GM13977 (cell line): ENCODE measurements at places on chromosomes 11 and 22.
A peak's percentile ranks its signal among the peaks of the same experiment; 100 is the strongest.

DNA sequence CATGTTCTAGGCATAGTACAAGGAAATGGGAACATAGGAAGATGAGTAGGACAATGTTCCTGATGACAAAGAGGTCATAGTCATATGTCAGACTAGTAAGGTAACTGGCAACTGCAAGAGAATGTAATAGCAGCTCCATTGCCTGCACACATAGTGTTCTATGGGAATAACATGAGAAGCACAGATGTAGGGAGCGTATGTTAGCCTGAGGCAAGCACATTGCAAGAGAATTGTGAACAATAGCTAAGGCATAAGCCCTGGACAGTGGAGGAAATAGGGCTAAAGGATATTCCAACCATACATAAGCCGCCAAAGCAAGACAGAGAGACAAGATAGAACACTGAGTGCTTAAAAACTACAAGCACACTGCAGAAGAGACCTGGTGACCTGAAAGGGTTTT, 1017.0 kb upstream of the TENM4 start:
- DNase-seq: no peak

GRCh38 chr11:131425285-131425684, 54.9 kb downstream of the NTM start:
- DNase-seq: no peak

DNA sequence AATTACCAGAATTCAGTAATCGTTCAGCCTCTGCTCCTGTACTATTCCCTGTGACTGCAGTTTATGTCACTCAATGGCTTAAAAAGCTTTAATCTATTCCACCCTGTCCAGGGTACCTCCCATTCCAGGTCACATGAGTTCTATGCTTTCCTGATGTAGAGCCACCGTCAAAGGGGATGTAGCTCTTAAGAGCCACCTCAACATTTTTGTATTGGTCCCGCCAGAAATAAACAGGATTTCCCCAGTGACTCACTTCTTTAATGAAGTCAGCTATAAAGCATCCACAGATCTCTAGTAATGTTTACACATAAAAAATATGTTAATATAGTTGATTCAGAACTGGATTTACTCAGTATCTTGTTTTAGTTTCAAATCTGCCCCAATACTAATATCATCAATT, 1.3 kb upstream of the OR8D1 start:
- no peak for DNase-seq

- DNase-seq: no peak
Measured at GRCh38 chr11:79121351-79121750, 319.5 kb downstream of the TENM4 start.

GRCh38 chr22:50674130-50674500, 1.5 kb downstream of the SHANK3 start:
- peak; percentile 37 for DNase-seq

DNA sequence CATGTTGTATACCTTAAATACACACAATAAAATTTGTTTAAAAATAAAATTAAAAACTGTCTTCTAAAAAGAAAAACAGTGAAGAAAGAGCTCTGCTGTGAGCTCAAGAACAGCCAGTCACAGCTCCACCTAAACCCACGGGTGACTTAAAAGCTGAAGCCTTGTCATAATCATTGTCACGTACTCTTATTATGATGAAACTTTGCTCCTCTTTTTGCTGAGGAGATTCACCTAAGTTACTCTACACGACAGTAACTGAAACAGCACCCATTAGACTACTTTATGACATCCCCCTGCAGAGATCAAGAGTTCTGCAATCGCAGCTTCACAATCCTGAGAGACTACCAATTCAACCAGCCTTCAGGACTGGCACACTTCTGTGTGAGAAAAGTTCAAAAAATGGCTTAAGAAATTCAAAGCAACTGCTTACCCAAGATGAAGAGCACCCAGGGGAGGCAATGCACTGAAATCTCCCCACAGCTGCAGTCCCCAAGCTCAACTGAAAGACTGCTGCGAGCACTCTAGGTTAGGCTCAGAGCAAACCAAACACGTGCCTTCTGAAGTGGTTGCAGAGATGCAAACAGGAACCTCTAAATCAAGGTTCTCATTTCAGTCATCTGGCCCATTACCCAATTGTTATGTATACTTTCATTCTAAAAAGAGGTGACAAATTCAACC, at the start of gene JAML:
Gene JAML, minus strand, starts transcription at position 501 of the 678 bp plus-strand sequence. CDS start 10,145 bp downstream, outside the sequence.
- peak; percentile 20 for DNase-seq

- DNase-seq: no peak
Measured at GRCh38 chr11:66051371-66051765, 796 bp upstream of the SF3B2 start.

GRCh38 chr22:27952091-27952490, 33.0 kb upstream of the PITPNB start:
- DNase-seq: no peak

DNA sequence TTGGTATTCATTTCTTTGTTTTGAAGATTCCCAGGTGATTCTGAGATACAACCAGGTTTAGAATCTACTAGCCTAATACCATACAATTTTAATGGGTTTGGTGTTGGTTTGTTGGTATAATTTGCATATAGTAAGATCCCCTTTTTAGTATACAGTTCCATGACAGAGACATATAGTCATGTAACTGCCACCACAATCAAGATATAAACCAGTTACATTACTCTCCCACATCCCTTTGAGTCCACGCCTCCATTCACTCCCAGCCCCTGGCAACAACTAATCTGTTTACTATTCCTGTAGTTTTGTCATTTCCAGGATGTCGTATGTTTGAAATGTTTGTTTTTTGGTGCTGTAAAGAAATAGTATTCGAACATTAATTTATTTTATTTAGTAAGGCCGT, 4.3 kb downstream of the ASRGL1 start:
- no peak for DNase-seq

DNA sequence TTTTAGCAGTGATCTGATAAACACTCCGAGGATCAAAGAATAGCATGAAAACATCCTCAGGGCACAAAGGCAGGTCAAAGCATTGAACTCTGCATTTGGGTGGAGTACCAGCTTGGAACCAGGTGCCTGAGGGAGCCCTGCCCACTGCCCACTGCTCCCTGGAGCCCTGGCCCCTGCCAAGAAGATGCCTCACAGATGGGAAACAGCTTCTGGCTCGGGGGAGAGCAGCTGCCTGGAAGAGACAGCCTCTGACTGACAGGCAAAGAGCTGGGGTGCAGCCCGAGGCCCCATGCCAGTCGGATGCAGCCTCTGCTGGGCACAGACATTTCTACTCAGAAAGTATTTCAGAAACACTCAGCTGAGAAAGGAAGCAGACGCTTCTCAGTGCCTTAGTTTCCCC, 13.2 kb downstream of the LMO1 start:
- no peak for DNase-seq

- DNase-seq: no peak
Measured at GRCh38 chr11:96259134-96259830, 83.7 kb downstream of the MAML2 start.

- DNase-seq: no peak
Measured at GRCh38 chr11:85745626-85746025, 59.6 kb upstream of the CCDC89 start.

DNA sequence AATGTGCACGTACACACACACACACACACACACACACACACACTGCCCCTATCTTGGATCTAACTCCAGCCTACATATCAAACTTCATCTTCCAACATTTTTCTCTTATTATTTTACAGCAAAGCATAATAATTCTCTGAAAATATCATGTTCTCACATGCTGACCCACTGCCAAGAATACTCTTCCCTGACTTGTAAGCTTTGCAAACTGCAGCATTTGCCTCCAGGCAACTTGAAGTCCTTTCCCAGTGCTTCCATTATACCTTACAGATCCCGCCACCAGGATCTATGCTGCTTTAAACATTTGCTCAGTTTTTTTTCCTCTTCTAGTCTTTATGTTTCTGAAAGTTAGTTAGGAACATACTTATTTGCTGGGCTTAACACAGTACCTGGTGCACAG, 483.3 kb upstream of the ARHGAP42 start:
- no peak for DNase-seq

GRCh38 chr11:60377401-60378136, 763 bp upstream of the MS4A7 start:
- DNase-seq: peak; percentile 39

- no peak for DNase-seq
Measured at GRCh38 chr11:38460429-38460828, 1862.4 kb upstream of the RAG2 start.

- peak; percentile 64 for DNase-seq
Measured at GRCh38 chr22:49760630-49761571, 66.8 kb downstream of the BRD1 start.

GRCh38 chr11:133978794-133979193, 22.0 kb upstream of the IGSF9B start:
- no peak for DNase-seq

- DNase-seq: no peak
Measured at GRCh38 chr22:18031695-18032454, 7.5 kb upstream of the MICAL3 start.

- DNase-seq: no peak
Measured at GRCh38 chr11:123260511-123261211, 65.6 kb upstream of the CLMP start.

- DNase-seq: no peak
Measured at GRCh38 chr11:3344327-3345174, 34.4 kb downstream of the ZNF195 start.

- no peak for DNase-seq
Measured at GRCh38 chr22:47623763-47624148, 861.3 kb downstream of the TBC1D22A start.

DNA sequence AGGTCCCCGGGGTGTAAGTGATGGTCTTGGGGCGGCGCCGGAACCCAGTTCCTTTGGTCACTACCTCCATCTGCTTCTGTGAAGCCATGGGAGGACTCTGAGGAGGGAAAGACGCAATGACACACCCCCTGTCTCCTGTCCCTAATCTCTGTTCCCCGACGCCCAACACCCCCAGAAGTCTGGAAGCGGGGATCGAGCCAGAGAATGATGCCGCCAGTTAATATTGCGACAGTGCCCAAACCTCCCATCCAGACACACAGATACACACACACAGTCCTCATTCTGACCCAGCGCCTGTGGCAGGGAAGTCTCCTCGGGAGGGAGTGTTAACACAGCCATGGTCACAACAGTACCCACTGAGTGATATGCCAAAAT, 352 bp downstream of the C22orf23 start:
- DNase-seq: no peak

DNA sequence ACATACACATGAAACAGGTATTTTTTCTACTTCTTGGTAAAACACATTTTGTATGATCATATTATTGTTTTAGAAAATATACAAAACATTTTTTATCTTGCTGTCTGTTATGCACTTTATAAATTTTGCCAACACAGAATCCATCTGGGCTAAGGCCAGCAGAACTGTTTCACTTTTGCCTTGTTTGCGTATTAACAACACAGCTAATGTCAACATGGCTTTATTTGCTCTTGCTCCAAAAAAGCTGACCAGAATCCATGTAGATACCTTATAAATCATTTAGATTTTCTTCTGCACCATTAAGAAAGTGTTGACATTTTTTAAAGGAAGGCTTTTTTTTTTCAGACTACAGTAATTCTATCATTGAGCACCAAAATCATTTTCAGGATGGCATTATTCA, 58.1 kb upstream of the PGR start:
- DNase-seq: no peak

GRCh38 chr11:100578831-100579311, 108.2 kb upstream of the ARHGAP42 start:
- DNase-seq: no peak

DNA sequence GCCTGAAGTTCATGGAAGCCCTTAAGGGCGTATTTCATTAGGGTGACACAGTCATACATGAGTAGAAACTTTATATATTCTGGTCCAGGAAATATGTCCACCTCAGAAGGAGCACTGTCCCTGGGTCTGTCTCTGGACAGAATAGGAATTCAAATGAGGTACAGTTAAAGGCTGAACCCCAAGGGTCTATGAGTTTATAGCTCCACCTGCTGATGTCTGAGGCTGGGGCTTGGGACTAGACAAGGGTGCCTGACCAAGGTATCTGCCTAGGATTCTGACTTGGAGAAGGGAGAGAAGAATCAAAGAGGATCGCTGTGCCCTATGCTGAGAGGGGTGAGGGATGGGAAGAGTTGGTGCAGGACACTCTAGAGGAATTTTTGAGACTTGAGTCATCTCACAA, 14.9 kb downstream of the HEPHL1 start:
- DNase-seq: no peak

DNA sequence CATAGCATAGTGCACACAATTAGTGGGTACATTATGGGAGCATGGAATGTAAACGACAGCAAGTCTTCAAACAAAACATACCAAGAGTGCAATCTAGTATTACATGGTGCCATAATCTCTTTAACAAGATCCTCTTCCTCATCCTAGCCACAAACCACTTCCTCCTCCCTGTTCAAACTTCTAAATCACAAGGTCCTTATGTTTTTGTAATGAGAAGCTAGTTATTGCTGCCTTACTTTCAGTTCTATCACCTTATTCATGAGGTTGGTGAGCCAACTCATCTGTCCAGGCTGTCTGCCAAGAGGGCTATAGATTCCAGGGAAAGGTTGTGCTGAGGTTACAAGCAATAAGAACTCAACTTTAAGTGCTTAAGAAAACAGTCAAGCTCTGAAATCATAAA, 195.4 kb upstream of the ARHGAP20 start:
- no peak for DNase-seq

- DNase-seq: peak; percentile 48
Measured at GRCh38 chr11:75689863-75690609, 21.2 kb upstream of the MAP6 start.

DNA sequence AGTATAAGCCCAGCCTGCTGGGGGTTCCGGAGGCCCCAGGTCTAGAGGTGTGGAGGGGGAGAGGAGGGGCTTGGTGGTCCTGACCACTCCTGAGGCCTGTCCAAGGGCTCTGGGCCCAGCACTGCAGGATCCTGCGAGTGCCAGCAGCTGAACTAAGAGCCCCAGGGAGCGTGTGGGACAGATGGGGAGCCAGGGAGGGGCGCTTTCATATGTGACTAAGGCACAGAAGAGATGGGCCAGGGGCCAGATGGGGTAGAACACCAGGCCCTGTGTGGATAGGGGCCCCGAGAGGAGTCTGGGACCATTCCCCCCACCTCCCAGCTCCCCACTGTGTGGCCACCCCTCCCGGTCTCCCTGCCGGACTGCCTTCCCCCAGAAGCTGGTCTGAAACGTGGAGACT, 18.4 kb downstream of the MAFF start:
- no peak for DNase-seq

DNA sequence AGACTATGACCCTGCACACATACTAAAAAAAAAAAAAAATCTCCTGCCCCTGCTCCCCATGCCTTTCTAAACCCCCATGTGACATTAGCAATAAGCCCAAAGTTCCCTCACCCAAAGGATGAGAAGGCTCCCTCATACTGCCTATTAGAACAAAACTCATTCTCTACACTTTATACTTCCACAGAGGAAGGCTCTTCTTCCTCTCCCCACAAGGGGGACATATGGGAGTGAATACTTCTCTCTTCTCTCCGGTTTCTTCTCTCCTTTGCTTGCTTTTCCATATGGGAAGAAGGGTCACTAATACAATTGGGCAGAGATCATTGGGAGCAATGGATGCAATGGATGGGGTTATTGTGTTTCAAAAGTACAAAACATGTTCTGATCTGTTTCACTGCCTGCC, 3.3 kb downstream of the OR52L1 start:
- no peak for DNase-seq
